ENCODE measurements at places on chromosomes 3 and 15.

- no peak for DNase-seq
These were observed 479.8 kb upstream of the TBL1XR1 start for GRCh38 chr3:177676947-177677587.

GRCh38 chr3:188301147-188301546, 147.2 kb downstream of the LPP start:
- no peak for DNase-seq

GRCh38 chr3:108200578-108200977, 21.6 kb downstream of the IFT57 start:
- DNase-seq: no peak

DNA sequence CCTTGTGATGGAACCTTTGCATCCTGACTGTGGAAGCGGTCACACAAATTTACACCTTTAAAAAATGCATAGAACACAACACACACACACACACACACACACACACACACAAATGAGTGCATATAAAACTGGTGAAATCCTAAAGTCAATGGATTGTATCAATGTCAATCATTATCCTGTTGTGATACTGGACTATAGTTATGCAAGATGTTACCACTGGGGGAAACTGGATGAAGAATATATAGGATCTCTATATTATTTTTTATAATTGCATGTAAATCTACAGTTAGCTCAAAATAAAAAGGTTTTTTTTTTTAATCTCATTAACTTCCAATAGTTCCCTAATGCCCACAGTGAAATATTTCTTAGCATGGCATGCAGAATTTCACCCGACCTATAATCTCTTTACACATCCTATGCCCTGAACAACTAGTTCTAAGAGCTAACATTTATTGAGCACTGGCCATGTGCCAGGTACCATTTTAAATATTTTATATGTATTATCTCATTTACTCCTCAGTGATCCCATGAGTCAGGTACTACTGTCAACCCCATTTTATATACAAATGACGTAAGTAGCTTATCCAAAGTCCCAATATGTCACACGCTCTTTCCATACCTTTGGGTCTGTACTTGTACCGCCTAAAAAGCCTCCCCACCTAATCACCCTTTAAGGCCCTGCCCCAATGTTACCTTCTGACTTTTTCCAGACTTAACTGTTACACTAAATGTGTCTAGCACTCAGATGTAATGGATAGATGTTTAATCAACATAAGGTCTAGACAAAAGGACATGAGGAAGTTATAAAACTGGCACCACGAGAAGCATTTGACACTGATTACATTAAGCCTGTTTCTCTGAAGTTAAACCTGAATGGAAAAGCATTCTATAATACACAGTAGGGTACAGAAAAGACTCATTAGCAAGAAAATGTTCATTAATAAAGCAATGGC, 5.5 kb downstream of the ABCC5 start:
- no peak for DNase-seq

GRCh38 chr15:56772868-56773639, 39.7 kb upstream of the ZNF280D start:
- DNase-seq: peak; percentile 62

DNA sequence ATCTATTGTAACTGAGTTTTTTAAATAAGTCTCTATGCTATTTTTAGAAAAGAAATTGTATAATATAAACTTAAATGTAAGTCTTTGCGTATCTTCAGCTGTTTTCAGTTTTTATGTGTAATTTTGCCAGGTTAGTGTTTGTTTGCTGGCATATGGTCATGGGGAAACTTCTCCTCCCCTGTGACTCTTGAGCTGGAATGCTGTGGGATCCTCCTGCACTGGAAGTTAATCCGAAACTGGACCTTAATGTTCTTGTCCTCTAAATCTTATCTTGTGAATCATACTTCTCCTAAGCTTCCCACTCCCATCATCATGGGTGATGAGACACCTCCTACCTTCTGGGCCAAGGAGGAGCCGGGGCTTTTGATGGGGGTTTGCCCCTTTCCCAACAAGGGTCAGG, 52.4 kb upstream of the CHST2 start:
- peak; percentile 29 for DNase-seq

DNA sequence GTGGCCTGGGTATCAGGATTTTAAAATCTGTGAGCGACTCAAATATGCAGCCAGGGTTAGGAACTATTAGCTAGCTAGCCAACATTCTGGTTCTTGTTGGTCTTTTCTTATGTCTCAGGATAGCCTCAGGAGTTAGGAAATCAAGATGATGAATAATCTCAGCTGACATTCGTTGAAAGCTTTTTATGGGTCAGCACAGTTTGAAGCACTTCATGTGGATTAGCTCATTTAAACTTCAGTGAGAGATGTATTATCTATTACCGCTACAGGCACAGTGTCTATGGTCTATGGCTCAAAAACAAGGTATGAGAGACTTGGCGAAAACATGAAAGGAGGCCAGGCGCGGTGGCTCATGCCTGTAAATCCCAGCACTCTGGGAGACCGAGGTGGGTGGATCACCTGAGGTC, 187.5 kb upstream of the THRB start:
- peak; percentile 93 for DNase-seq

GRCh38 chr3:134236505-134237170, 14.0 kb downstream of the RYK start:
- no peak for DNase-seq

- no peak for DNase-seq
These were observed 6.6 kb downstream of the KATNBL1 start for GRCh38 chr15:34203305-34203704.

DNA sequence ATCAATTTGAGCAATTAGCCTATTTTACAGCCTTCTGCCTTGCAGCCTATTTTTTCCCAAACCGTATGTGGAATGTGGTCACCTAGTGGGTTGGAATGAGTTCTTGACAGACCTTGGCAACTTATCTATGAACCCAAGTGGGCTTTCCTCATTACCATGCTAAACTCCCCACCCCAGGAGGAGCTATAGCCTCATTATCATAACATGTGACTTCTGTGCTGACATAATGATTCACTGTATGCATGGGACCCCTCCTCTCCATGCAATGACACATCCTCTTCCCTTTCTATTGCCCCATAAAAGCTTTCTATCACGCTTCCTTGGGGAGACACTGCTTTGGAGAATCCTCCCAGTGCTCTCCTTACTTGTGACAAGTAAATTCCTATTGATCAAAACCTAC, 83.5 kb upstream of the FHIT start:
- no peak for DNase-seq

DNA sequence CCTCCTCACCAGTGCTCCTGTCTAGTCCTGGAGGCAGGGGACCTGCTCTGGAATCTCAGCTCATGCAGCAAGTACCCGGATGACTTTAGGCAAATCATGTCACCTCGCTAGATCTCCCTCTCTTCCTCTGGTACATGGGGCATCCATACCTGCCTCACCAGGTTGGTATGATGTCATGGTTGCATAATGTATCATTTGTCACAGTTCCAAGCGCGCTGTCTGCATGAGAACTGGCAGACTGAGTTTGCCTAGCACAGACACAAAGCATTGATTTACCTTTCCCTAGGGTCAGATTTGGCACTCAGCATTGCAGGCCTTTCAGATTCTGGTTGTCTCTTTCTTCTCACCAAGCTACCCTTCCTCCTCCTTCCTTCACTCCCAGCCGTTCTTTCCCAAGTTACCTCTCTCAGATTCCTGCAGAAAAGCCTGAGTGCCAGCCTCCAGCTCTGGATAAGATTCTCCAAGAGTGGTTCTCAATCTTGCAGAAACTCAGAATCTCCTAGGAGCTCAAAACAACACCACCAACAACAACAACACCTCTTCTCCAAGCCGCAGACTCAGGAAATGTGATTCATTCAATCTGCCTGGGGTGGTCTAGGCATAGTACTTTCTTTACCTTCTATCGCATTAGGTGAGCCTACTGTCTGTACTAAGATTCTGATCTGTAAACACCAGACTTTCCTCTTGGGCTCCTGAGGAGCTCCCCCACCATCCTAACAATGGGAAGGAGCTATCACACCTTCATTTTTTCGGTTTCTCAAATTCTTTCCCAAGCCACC, 29.5 kb downstream of the FAM43A start:
- DNase-seq: no peak

DNA sequence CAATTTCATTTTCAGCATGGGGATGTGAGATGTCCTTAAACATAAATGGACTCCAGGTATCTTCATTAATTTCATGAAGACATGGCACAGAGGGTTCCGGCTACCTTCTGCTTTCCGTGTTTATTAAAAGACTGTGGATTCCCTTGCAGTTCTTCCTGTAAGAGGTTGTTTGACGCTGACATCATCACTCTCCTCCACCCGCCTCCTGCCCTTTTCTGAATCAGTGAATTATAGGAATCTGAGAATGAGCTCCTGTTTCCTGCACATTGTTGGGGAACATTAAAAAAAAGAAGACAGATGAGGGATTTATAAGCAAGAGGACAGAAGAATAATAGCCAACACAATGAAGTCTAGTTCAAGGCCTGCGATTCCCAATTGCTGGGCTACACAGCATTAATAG, 191.3 kb downstream of the LPP start:
- DNase-seq: peak; percentile 69

GRCh38 chr3:35486295-35486694, 153.0 kb upstream of the ARPP21 start:
- DNase-seq: no peak

GRCh38 chr3:132626955-132627354, 29.9 kb downstream of the ACKR4 start:
- no peak for DNase-seq

DNA sequence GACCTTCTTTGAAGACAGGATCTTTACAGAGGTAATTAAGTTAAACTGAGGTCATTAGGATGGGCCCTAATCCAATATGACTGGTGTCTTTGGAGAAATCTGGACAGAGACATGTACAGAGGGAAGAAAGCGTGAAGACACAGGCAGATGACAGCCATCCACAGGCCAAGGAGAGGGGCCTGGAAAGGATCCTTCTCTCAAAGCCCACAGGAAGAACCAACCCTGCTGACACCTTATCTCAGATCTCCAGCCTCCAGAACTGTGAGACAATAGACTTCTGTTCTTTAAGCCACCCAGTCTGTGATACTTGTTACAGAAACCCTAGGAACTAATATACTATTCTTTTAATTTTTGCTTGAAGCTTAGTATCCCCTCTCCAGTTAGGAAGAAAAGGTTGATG, 74.2 kb downstream of the WDR76 start:
- DNase-seq: no peak

DNA sequence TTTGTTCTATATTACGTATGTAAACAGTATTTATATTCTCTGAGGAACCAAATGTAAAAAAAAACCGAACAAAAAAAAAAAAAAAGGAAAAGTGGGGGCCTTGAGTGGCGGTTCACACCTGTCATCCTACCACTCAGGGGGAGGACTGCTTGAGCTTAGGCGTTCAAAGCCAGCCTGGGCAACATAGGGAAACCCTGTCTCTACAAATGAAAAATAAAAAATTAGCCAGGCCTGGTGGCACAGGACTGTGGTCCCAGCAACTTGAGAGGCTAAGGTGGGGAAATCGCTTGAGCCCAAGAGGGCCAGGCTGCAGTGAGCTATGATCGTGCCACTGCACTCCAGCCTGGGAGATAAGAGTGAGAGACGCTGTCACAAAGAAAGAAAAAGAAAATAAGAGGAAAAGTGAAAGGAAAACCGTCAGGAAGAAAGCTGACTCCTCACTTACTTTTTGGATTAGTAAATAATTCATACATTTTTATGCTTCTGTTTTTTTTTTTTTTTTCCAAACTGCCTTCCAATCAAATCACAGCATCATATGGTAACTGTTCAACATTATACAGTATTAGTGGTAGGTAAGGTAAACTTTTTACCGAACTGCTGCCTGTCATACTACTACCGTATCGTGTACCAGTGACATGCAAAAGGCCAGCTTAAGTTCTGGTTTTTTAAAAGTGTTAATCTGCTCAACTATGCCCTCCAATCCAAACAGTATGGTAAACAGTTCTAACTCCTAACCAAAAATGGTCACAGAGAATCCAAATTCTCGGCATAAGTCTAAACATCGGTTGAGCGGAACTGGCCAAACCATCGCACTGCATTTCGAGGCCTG, 1.2 kb downstream of the PHC3 start:
- DNase-seq: no peak

All from fibroblast of skin of right biceps (primary cell).